Thoracic aorta (tissue), 2 donors: ENCODE measurements at places on chromosomes 2 and 18. TPM values are rescaled to one million over a fixed set of nuclear protein-coding genes. Genes with fewer than 3 reads are reported as not detected.

HDHD2 gene
- 31.9 TPM for total RNA-seq

GRCh38 chr18:27520401-27520800 is 335.3 kb upstream of the CHST9 start:
- H3K27ac ChIP-seq, result no peak overlapping the region
- DNase-seq, result no peak
- no peaks in the 10 kb centered on the region for H3K4me1 ChIP-seq
- H3K27me3 ChIP-seq, result no peaks in the 10 kb centered on the region

DNA sequence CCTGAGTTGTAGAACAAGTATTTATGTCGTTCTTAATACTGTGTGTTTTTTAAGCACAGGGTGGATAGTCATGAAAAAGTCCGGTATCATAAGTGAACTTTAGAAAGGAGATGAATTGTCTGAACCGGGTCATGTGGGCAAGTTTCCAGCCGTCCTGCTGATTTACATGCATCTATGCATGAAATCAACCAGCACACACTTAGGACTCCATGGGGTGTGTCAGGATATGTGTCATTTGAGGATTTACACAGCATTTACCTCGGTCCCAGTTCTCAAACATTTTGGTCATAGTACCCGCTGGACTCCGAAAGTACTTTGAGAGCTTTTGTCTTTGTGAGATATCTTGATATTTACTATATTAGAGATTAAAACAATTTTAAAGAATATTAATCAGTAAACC is 47.5 kb upstream of the TWSG1 start:
- H3K36me3 ChIP-seq, result peaks cover 2% of the 10 kb centered on the region
- H3K27me3 ChIP-seq, result no peaks in the 10 kb centered on the region
- H3K27ac ChIP-seq, result no peak overlapping the region

- H3K36me3 ChIP-seq, result peaks cover 11% of the 10 kb centered on the region
- no peak overlapping the region for H3K4me3 ChIP-seq
- no peak for DNase-seq
- H3K4me1 ChIP-seq, result peaks cover 8% of the 10 kb centered on the region
- no peaks in the 10 kb centered on the region for H3K27me3 ChIP-seq
These were observed 99.6 kb downstream of the TMEM247 start for GRCh38 chr2:46578961-46579360.

- H3K4me1 ChIP-seq, result no peaks in the 10 kb centered on the region
- no peak for DNase-seq
- H3K27ac ChIP-seq, result no peak overlapping the region
- H3K27me3 ChIP-seq, result no peaks in the 10 kb centered on the region
- peaks cover 9% of the 10 kb centered on the region for H3K36me3 ChIP-seq
These were observed 244.1 kb downstream of the HDAC4 start for GRCh38 chr2:239156516-239157265.

DNA sequence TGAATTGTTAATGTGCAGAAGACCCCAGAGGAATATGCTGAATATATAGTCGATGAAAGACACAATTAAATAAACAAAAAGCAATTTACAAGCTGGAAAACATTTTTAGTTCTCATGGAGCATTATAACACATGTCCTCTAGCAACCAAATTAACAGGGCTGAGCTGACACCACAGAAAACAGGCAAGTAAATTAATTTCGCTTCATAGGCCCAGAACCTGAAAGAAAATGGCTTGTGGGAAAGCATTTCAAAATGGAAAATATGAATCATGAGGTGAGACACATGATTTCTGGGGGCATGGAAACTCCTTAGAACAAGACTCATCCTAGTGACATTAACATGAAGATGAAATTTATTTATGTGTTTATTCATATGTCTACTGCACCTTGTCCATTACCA is 25.0 kb upstream of the RNF152 start:
- H3K27me3 ChIP-seq, result no peaks in the 10 kb centered on the region
- H3K4me1 ChIP-seq, result peaks cover 2% of the 10 kb centered on the region
- no peak overlapping the region for H3K4me3 ChIP-seq
- no peak overlapping the region for H3K27ac ChIP-seq
- no peaks in the 10 kb centered on the region for H3K36me3 ChIP-seq

AQP12A gene
- not detected for total RNA-seq

DNA sequence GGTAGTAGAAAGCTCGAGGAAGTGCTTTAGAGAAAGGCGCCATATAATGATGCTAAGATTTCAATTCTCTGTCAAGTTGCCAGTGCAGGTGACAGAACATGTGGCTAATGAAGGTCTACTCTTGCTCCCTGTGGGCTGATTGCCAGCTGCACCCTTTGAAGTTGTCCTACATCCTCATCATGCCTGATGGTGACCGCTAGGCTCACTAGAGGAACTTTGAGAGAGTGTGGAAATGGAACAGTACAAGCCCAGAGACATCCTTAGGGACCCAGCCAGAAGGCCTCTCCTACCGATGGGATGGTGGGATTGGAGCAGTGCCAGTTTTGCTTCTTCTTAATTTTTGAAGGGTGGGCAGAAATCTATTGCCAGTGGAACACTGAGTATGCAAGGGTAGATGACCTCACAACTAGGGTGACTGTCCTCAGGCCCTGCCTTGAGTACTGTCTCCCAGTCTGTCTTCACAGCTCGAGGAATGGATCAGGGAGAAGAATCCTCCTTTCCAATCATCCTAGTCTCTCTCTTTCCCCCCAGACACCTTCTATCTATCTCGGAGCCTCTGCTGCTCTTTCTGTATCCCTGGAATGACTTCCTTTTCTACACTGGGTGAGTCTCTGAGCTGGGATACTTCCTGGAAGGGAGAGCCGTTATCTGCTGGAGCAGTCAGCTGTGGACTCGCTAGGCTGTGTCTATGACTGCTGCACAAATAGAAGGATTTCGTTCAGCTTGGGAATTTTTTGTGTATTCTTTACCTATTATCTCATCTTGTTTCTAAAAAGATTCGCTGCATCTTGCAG is 33.5 kb downstream of the LGALSL start:
- H3K4me1 ChIP-seq, result peaks cover 24% of the 10 kb centered on the region
- no peaks in the 10 kb centered on the region for H3K36me3 ChIP-seq
- H3K27me3 ChIP-seq, result no peaks in the 10 kb centered on the region
- no peak for DNase-seq
- H3K27ac ChIP-seq, result no peak overlapping the region

DNA sequence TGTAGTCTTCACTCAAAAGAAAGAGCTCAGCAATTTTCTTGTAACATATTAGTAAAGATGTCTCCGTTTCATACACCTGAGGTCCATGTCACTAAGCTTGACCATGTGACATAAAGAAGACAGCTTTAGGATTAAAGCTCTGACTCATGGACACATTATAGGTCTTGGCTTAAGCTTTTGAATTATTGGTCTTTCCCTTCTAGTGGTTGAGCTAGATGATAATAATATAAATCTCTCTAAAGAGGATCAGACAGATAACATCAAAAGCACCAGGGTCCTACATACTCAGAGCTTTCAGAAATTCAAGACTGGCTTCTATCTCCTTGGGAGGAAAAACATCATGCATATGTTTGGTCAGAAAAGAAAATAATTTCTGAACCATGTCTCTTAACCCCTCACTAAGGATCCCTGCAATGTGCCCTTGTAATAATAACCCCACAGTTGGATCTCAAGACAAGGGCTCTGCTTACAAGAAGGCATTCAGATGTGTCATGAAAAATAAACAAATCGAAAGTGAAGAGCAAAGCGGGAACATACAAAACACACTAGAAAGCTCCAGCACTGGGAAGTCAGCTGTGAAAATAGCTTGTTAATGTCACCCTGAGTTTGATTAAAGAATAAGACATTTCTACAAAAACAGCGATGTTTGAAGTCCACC is 174.5 kb downstream of the PID1 start:
- no peak overlapping the region for H3K27ac ChIP-seq
- no peaks in the 10 kb centered on the region for H3K27me3 ChIP-seq
- DNase-seq, result no peak
- H3K36me3 ChIP-seq, result no peaks in the 10 kb centered on the region
- H3K4me1 ChIP-seq, result peaks cover 18% of the 10 kb centered on the region

DNA sequence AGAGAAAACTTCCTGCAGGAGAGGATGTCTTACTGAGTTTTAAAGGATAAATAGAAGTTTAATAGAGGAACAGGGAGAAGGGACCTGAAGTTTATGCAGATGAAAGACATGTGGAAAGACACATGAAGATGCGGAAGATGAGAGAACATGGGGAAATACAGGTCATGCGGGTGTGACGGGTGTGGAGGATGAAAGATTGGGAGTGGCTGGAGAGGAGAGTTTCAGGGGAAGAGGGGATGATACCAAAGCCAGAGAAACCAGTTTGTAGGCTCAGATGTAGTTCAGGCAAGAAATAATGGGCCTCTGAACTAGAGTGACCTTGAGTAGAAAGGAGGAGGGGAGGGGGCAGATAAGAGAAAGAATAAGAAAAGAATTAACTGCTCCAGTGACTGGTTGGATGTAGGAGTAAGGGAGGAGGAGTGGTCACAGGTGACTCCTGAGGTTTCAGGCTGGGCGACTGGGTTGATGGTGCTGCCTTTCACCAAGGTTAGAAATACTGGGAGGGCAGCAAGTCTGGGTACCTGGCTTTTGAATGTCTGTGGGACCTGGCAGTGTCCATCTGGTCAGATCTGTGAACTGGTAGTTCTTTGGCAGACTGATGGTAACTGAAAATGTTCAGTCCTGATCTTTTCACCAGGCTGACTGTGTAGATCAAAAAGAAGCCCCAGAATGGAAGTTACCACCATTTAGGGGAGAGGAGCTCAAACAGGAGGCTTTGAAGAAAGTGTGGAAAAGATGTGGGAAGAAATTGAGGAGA is 69.4 kb downstream of the TET3 start:
- no peaks in the 10 kb centered on the region for H3K27me3 ChIP-seq
- H3K4me1 ChIP-seq, result no peaks in the 10 kb centered on the region
- no peak for DNase-seq
- no peak overlapping the region for H3K27ac ChIP-seq
